Fibroblast of skin of back (primary cell): ENCODE measurements at places on chromosomes 7 and 10.

DNA sequence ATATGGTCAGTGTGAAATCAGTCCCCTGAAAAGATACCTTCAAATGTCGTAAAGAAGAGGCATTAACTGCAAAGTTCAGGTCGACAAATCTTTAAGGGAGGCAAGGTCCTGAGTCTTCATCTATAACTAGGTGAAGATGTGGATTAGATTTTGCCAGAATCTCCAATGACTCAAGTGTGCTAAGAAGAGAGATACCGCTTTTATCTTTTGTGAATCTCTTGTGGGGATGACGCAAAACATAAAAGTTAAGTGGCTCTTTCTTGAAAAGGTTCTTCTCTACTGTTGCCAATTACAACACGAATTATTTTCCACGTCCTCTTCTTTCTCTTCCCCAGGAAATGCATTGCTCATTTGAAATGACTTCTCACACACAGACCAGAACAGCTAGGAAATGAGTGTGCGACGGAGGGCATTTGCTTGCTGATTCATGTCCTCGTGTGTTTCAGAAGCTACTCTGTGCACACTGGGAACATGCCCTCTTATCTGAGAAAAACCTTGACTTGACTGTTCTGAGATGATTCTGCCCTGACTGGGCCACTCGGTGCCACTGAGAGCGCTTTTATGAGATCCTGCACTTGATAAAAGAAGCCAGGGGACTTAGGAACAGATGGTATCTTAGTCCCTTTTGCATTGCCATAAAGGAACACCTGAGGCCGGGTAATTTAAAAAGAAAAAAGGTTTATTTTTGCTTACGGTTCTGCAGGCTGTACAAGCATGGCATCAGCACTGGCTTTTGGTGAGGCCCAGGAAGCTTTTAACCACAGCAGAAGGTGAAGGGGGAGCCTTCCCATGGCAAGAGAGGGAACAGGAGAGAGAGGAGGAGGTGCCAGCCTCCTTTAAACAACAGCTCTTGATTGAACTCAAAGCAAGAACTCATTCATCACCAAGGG, 169.5 kb upstream of the PFKP start:
- DNase-seq = no peak

- peak; percentile 63 for DNase-seq
Measured at GRCh38 chr7:142431491-142431890, 173.6 kb upstream of the PRSS58 start.

DNA sequence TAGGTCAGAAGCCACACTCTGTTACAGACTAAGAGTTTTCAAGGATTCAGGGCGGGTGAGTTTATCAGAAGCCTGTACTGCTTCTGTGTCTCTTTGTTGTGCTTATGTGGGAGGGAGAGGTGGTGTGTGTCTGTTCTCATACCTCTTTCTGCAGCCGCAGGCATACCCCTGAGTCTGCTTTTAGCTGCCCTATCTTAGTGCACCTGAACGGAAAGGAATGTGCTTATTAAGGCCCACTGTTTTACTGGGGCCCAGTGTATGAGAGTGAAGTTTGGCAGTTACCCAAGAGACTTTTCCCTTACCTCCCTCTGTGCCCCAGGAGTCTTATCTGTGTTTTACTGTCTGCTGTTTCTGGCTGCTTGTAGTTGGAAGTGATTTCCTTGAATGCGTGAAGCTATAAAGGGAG, 104.3 kb downstream of the TYW1 start:
- DNase-seq = no peak

- no peak for DNase-seq
Measured at GRCh38 chr10:104277785-104278184, 8.8 kb downstream of the GSTO2 start.

DNA sequence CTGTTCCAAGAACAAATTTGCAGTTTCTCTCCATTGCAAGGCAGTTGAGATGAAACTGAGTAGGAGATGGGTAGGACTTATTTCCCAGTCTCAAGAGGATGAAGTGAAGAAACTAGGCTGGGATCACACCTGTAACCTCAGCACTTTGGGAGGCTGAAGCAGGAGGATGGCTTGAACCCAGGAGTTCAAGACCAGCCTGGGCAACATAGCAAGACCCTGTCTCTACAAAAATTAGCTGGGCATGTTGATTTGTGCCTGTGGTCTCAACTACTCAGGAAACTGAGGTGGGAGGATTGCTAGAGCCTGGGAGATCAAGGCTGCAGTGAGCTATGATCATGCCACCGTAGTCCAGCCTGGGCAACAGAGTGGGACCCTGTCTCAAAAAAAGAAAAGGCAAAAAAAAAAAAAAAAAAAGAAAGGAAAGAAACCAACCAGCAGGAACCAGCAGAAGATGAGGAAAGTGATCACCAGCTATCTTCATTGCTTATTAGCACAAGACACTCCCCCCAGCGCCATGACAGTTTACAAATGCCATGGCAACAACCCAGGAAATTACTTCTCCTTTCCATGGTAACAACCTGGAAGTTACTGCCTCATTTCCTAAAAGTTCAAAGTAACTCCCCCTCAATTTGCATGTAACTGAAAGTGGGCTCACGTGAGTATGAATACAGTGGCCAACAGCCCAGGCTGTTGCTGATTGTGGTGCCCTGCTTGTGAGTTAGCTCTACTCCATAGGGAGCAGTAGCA, 18.3 kb upstream of the ST8SIA6 start:
- no peak for DNase-seq

- no peak for DNase-seq
Measured at GRCh38 chr10:112677689-112678088, 230.7 kb downstream of the VTI1A start.
